ENCODE measurements at places on chromosomes 7 and 10.

GRCh38 chr7:79420464-79420863 lies 33.0 kb downstream of the MAGI2 start:
- no peak for DNase-seq

DNA sequence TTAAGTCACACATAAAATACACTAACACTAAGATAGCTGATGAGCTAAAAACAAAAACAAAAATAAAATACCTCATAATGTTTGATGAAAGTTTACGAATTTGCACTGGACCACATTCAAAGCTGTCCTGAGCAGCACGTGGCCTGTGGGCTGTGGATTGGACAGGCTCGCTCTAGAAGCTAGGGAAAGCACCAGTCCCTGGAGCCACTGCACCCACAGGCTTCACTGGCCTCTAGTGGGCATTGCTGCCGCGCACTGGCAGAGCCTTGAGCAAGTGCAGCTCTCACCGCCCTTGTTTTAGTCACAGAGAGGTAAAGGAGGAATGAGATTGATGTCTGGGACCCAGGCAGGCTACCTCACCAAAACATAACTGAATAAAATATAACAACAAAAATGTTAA lies 67.6 kb downstream of the PAX2 start:
- DNase-seq: no peak

GRCh38 chr7:116028787-116029186 lies 1.8 kb downstream of the TFEC start:
- DNase-seq: no peak

- no peak for DNase-seq
Measured at GRCh38 chr7:155901176-155901575, 88.9 kb upstream of the SHH start.

DNA sequence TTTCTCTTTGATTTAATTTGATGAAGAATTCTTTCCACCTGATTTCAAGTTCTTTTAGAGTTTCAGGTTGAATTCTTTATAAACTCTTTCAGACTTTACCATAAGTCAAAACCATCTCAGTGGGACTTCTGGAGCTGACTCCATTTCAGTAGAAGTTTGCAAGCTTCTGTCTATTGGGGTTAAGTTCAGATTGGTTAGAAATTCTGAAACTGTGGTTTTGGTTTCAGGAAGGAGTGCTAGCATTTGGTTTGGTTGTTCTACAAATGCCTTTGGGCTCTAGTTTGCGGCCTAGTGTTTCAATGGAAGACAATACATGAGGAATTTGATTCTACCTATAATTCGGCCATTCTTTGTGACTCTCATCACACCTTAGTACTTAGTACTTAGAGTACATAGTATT lies 176.8 kb upstream of the RHOBTB1 start:
- DNase-seq: no peak

DNA sequence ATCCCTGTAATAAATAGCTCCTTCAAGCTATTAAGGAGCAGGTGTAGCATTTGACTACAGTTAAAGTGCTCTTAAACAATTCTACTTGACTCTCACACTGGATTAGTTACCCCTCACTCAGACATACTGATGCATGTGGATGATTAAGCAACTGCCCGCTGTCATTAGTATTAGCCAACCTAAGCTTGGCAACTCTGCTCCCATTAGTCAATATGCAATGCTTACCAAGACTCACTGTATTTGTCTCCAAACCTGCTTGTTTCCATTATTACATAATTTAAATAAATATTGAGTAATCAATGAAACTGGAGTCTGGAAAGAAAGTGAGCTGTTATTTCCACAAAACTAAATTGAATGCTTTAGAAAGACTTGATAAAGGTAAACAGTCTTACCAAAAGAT lies 144.0 kb upstream of the ASAH2 start:
- DNase-seq: no peak

- no peak for DNase-seq
Measured at GRCh38 chr7:81025360-81025759, 106.5 kb upstream of the SEMA3C start.

DNA sequence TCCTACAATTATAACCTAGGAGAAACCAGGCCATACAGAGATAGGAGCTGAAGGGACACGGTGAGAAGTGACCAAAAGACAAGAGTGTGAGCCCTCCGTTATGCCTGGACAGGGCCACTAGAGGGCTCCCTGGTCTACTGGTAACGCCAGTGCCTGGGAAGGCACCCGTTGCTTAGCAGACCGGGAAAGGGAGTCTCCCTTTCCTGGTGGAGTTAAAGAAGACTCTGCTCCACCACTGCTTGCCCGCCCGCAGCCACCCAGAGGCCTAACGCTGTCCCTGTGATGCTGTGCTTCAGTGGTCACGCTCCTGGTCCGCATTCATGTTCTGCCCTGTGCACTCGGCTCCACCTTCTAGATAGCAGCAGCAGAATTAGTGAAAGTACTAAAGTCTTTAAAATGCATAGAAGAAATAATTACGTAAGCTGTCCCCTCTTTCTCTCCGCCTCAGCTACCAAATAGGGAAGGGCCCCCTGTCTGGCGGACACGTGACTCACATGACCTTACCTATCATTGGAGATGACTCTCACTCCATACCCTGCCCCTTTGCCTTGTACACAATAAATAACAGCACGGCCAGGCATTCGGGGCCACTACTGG lies 34.8 kb downstream of the GRID2IP start:
- DNase-seq: peak; percentile 48

GRCh38 chr10:34866848-34867247 lies 51.8 kb upstream of the PARD3 start:
- no peak for DNase-seq

- no peak for DNase-seq
Measured at GRCh38 chr10:5550250-5550545, 25.4 kb downstream of the CALML3 start.

DNA sequence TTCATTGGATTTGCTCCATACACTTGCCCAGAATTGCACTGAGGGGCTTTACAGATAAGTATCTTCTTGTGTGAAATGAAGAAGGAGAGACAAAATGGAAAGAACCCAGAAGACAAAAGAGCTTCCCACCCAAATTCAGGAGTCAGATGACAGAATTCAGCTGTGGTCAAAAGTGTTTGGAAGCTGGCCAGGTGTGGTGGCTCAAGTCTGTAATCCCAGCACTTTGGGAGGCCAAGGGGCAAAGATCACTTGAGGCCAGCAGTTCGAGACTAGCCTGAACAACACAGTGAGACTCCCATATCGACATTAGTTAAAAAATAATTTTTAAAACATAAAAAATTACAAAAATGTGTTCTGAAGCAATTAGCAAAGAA lies 27.1 kb downstream of the DUSP5 start:
- no peak for DNase-seq

Data from stimulated activated CD8-positive, alpha-beta memory T cell treated with anti-CD3 and anti-CD28 coated beads, Interleukin-12 subunit alpha, Interleukin-12 subunit beta, amount 100 ng/mL, for 1 hour (primary cell).